ENCODE measurements at places on chromosomes 16 and 17. TPM values are rescaled to one million over a fixed set of nuclear protein-coding genes. Genes with fewer than 3 reads are reported as not detected.

GRCh38 chr16:68194251-68194650 lies 41.7 kb downstream of the ESRP2 start:
- no peak overlapping the region for H3K27ac ChIP-seq
- no peaks in the 10 kb centered on the region for H3K27me3 ChIP-seq
- DNase-seq, result no peak
- H3K4me3 ChIP-seq, result no peak overlapping the region
- no peaks in the 10 kb centered on the region for H3K4me1 ChIP-seq

- H3K36me3 ChIP-seq, result no peaks in the 10 kb centered on the region
- H3K27me3 ChIP-seq, result no peaks in the 10 kb centered on the region
- no peaks in the 10 kb centered on the region for H3K4me1 ChIP-seq
- no peak overlapping the region for H3K27ac ChIP-seq
These were observed 12.5 kb downstream of the FAHD1 start for GRCh38 chr16:1839554-1839953.

GRCh38 chr16:19879241-19879792 lies 5.3 kb downstream of the GPRC5B start:
- H3K4me3 ChIP-seq, result no peak overlapping the region
- H3K27ac ChIP-seq, result no peak overlapping the region
- H3K4me1 ChIP-seq, result peaks cover 8% of the 10 kb centered on the region
- no peaks in the 10 kb centered on the region for H3K27me3 ChIP-seq

DNA sequence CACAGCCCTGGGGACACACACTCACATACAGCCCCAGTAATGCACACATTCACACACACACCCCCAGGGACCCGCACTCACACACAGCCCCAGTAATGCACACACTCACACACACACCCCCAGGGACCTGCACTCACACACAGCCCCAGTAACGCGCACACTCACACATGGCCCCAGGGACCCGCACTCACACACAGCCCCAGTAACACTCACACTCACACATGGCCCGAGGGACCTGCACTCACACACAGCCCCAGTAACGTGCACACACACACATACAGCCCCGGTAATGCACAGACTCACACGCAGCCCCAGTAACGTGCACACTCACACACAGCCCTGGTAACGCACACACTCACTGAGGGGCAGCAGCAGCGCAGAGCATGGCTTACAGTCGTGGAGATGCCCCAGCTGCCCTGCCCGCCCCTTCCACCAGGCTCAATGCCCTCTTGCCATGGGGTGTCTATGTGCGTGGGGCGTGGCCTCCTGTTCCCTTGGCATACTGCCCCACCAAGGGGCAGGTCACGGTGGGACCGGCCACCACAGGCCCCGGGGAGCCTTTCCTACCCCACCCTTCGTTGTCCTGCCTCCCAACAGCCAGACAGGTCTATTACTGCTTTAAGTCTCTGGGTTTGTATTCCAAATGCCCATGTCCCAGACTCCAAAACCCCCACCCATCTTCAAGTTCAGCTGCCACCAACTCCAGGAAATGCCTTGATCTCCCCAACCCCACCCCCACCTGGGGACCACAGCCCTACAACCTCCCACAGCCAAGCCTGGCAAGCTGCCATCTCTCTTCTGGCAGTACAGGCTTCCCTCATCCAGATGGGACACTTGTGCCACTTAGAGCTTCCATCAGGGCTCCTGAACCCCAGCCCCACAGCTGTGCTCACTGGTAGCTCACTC lies 2.7 kb downstream of the CCDC102A start:
- peak; percentile 31 for DNase-seq
- no peaks in the 10 kb centered on the region for H3K36me3 ChIP-seq
- no peak overlapping the region for H3K27ac ChIP-seq
- no peak overlapping the region for H3K4me3 ChIP-seq

GRCh38 chr17:40331743-40332641 lies 23.0 kb downstream of the RARA start:
- no peak overlapping the region for H3K4me3 ChIP-seq
- peak overlapping the region; percentile 87 for H3K27ac ChIP-seq
- no peaks in the 10 kb centered on the region for H3K36me3 ChIP-seq
- peak; percentile 66 for DNase-seq

- DNase-seq, result no peak
- no peak overlapping the region for H3K4me3 ChIP-seq
- H3K27ac ChIP-seq, result no peak overlapping the region
- H3K36me3 ChIP-seq, result no peaks in the 10 kb centered on the region
These were observed 13.0 kb downstream of the CCDC182 start for GRCh38 chr17:57732062-57732461.

GRCh38 chr17:66426397-66427033 lies 124.1 kb downstream of the PRKCA start:
- H3K27ac ChIP-seq, result no peak overlapping the region
- no peak overlapping the region for H3K4me3 ChIP-seq
- H3K36me3 ChIP-seq, result no peaks in the 10 kb centered on the region

GRCh38 chr16:83308414-83308813 lies 499.4 kb upstream of the HSBP1 start:
- no peak for DNase-seq
- no peaks in the 10 kb centered on the region for H3K4me1 ChIP-seq
- no peaks in the 10 kb centered on the region for H3K27me3 ChIP-seq

DNA sequence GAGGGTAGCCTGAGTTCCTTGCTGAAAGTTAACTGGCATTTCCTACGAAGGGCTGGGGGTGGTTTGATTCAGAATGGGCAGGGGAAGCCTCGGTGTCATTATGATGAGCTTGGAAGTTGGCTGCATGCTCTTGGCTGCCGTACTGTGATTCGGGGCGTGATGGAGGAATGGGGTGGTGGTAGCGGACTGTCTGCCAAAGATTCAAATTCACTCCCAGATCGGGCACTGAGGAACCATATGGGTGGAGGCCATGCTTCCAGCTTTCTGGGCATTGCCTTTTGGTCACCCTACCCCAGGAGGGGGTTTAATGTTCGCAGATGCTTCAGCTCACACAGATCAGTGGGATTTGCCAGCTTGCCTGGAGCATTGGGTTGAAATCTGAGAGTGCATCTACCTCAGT lies 492.8 kb upstream of the EEF2KMT start:
- no peaks in the 10 kb centered on the region for H3K4me1 ChIP-seq
- no peak overlapping the region for H3K4me3 ChIP-seq
- no peak overlapping the region for H3K27ac ChIP-seq

- no peak overlapping the region for H3K4me3 ChIP-seq
- no peaks in the 10 kb centered on the region for H3K36me3 ChIP-seq
- H3K27ac ChIP-seq, result no peak overlapping the region
- H3K27me3 ChIP-seq, result no peaks in the 10 kb centered on the region
- no peak for DNase-seq
- H3K4me1 ChIP-seq, result no peaks in the 10 kb centered on the region
These were observed 127.2 kb downstream of the CCDC144A start for GRCh38 chr17:16817201-16817600.

DNA sequence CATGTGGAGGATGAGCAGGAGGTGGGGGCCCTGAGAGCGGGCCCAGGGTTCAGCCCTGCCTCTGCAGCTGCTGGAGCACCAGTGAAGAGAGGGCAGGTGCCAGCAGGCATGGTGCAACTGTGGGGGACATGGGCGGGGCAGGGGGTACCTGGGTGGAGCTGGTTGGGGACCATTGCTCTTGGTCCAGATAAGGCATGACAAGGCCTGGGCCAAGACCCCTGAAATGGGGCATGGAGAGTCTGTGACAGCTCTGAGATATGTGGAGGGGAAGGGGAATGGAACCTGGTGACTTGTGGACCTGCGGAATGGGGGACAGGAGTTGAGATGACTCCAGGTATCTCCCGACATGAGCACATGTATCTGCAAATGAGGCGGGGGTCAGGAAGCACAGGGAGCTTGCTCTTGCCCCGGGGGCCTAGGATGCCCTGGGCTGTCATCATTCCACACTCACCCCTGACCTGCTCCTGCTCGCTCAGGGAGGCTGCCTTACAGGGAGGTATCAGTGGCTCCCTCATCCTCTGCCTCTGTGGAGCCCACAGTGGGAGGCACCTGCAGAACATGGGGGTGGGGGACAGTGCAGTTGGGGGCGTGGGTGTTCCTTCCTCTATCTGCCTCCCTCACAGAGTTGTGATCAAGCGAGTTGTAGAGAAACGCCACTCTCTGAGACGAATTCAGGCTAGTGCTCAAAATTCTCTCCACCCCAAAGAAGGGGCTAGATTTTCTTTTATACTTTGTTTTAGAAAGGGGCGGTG lies 40.2 kb downstream of the TMEM235 start:
- H3K36me3 ChIP-seq, result no peaks in the 10 kb centered on the region
- no peaks in the 10 kb centered on the region for H3K4me1 ChIP-seq
- no peak overlapping the region for H3K27ac ChIP-seq
- no peak overlapping the region for H3K4me3 ChIP-seq
- no peaks in the 10 kb centered on the region for H3K27me3 ChIP-seq

GRCh38 chr16:82845116-82845515 lies 218.3 kb downstream of the CDH13 start:
- no peaks in the 10 kb centered on the region for H3K36me3 ChIP-seq
- H3K4me1 ChIP-seq, result no peaks in the 10 kb centered on the region
- H3K27ac ChIP-seq, result no peak overlapping the region
- no peaks in the 10 kb centered on the region for H3K27me3 ChIP-seq
- DNase-seq, result no peak

NPB gene
- 0.25 TPM for total RNA-seq

RAB37 gene
- 5.1 TPM for total RNA-seq

KRT222 gene
- 2.7 TPM for total RNA-seq

TERB1 gene
- not detected for total RNA-seq

EVPLL gene
- 1.0 TPM for total RNA-seq

All from liver (tissue), 10 donors.